ENCODE measurements at places on chromosomes 2 and 18. TPM values are rescaled to one million over a fixed set of nuclear protein-coding genes. Genes with fewer than 3 reads are reported as not detected.

The AQP12B gene
- not detected for total RNA-seq

The C2orf81 gene
- 0.30 TPM for total RNA-seq

The IRS1 gene
- 10.4 TPM for total RNA-seq

The SCTR gene
- total RNA-seq, result not detected

The MOGAT1 gene
- total RNA-seq, result not detected

The SP140L gene
- 14.3 TPM for total RNA-seq

The MAP3K19 gene
- total RNA-seq, result not detected

The LYG2 gene
- total RNA-seq, result not detected

The SMYD1 gene
- not detected for total RNA-seq

The ATG16L1 gene
- total RNA-seq, result 48.3 TPM

The MATN3 gene
- total RNA-seq, result 3.0 TPM

The GPR148 gene
- not detected for total RNA-seq

The RBM44 gene
- total RNA-seq, result 0.30 TPM

The NGEF gene
- total RNA-seq, result 3.4 TPM

The TOGARAM2 gene
- 0.09 TPM for total RNA-seq

The LRRFIP1 gene
- 46.3 TPM for total RNA-seq

The TXNDC2 gene
- total RNA-seq, result not detected

The IL36RN gene
- total RNA-seq, result not detected

The REG3A gene
- total RNA-seq, result not detected

The ERBB4 gene
- 0.42 TPM for total RNA-seq

The MRPS5 gene
- total RNA-seq, result 54.8 TPM
